NCI-H345 (cell line): ENCODE measurements at places on chromosomes 12 and 14.

DNA sequence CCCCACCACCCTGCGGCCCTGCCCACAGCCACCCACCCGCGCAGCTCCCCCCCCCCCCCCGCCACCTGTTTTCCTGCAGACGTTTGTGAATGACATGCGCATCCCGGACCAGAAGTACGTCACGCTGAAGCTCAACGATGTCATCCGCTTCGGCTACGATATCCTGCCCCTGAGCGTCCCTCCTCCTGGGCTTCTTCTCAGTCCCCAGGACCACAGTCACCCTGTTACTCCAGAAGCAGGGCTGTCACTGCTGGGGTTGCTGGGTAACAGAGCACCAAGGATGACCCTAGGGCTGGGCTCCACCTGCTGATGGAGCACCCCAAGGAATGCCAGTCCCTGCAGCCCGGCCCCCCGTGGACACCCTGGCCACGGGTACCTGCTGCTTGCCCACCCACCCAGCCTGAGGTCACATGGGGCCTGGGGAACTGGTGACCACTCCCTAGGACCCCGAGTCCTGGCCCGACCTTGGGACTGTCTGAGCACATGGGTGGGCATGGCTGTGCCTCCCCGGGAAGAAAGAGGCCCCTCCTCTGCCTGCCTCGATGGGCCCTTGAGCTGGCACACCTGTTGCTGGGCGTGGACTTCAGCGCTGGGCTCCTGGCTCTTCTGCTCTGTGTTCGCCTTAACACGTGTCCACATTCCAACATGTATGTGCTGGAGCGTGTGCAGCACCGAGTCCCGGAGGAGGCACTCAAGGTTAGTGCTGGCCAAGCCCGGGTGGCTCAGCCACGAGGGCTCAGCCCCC lies 12.9 kb downstream of the CEP170B start:
- no peak for DNase-seq

DNA sequence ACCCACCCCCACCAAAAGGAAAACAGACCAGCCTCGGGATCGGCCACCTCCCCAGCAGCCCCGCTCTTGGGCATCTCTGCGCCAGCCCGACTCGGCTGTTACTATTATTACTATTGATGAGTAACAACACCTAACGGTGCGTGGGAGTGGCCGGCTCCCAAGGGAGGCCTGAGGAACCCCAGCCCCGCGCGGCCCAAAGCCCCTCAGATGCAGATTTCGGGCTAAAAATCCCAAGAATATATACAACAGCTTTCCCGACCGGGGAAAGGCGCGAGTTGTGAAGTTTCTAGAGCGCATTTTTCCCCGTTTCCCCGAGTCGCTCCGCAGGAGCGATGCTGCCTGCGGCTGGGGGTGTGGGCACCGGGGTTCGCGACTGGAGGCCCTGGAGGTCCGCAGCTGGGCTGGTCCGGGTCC lies 565 bp downstream of the NT5DC3 start:
- no peak for DNase-seq

DNA sequence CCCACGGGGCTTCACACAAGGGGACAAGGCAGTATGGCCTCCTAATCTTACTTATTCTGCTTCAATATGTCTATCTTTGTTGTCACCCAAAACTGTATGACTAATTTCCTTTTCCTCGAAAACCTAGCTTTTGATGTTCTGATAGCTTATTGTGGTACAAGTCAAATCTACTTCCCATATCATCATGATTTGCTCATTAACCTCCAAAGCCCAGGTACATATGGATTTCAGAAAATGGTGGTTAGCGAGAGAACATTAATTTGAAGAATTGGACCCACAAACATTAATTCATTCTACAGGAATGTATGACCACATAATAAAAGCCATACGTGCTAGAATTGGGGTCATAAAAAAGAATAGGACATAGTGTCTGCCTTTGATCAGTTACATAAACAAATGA lies 412.5 kb downstream of the CCDC91 start:
- no peak for DNase-seq

DNA sequence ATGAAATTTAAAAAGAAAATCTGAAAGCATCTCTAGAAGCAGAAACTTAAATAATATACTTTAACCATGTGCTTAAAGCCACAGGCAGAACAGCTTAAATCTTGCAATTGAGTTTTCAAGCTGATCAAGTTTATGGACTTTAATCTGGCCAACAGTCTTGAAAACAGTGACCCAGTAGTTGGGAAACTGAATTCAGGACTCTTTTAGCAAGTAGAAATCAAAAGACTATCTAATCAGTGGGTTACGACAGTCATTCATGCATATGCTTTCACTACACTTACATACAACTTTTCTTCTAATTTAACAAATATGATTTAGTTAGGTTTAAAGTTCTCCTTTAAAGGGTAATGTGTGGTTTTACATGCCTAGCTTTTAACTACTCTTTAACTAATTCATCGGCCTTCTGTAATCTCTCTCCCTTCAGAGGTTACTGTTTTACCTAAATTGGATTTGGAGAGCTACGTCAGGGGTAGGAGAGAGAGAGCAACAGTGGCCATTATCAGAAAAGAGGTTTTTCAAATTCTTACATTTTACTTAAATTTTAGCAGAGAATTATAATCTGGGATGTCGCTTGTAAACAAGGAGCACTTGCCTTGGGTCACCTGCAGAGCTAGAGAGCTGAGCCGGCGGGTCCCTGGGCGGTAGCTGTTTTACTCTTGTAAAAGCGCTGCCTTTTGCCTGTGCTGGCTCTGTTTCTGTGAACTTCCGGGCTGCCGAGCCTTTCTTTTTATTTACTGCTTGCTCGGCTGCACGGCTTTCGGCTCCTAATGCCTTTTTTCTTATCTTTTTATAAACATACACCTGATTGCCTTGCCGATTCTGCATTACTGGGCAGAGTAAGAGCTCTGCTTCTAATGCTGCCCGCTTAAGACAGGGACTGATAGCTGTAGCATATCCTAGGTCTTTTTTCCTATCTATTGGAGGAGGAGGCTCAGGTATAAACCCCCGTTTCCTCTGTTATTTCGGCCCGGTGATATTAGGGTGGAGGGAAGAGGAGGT lies 17.4 kb upstream of the LYZ start:
- no peak for DNase-seq

GRCh38 chr14:104827177-104828055 lies 26.5 kb downstream of the ZBTB42 start:
- DNase-seq = peak; percentile 80

- DNase-seq = peak; percentile 16
These were observed 67.6 kb upstream of the GRIN2B start for GRCh38 chr12:14048941-14049545.

GRCh38 chr12:61896436-61896835 lies 363.8 kb upstream of the USP15 start:
- DNase-seq = peak; percentile 28

GRCh38 chr12:93336291-93336741 lies 41.4 kb upstream of the NUDT4 start:
- no peak for DNase-seq

DNA sequence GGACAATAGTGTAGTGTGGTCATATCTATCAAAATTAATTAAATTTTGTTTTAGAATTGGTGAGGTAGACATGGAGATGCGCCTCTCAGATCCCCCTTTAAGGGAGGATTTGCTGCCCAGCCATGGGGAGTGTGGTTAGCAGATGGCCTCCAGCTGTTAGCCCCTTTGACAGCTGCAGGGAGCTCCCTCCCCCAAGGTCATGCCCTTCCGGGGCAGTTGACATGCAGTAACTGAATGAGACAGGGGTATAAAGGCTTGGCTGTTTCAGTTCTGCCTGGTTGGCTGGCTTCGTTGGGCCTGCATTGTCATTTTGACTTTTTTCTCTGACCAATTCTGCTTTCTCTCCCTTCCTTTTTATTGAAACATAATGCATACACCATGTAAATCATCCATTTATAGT lies 291.5 kb upstream of the SRRM4 start:
- DNase-seq = no peak

- no peak for DNase-seq
These were observed 9.6 kb downstream of the TRAPPC6B start for GRCh38 chr14:39160494-39160893.

DNA sequence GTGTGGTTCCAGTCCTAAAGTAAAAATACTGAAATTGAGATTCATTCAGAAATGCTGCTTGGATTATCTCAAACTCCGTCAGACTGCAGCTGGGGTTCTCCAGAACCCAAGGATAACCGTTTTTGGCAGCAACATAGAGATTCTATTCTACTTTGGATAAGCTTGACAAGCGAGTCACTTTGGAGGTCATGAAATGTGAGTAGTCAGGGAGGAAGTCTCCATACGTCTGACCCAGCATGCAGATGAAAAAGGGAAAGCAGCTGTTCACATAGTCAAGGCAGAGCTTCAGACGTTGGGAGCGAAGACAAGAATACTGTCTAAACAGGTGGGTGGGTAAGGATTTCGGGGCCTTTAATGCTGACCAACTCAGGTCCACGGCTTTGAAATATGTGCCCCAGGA lies 14.9 kb upstream of the HSP90B1 start:
- no peak for DNase-seq
